Neural crest cell (in vitro differentiated cells): ENCODE measurements at places on chromosomes 3 and 15.

- no peak overlapping the region for H3K27ac ChIP-seq
- no peak for DNase-seq
- H3K4me3 ChIP-seq = no peak overlapping the region
- H3K4me1 ChIP-seq = no peaks in the 10 kb centered on the region
Measured at GRCh38 chr3:160677459-160677881, 510 bp downstream of the ARL14 start.

GRCh38 chr3:126478581-126479310 lies 3.1 kb upstream of the ZXDC start:
- H3K27me3 ChIP-seq = peaks cover 3% of the 10 kb centered on the region
- no peak for DNase-seq
- H3K4me1 ChIP-seq = peaks cover 18% of the 10 kb centered on the region
- no peak overlapping the region for H3K4me3 ChIP-seq
- no peak overlapping the region for H3K27ac ChIP-seq

DNA sequence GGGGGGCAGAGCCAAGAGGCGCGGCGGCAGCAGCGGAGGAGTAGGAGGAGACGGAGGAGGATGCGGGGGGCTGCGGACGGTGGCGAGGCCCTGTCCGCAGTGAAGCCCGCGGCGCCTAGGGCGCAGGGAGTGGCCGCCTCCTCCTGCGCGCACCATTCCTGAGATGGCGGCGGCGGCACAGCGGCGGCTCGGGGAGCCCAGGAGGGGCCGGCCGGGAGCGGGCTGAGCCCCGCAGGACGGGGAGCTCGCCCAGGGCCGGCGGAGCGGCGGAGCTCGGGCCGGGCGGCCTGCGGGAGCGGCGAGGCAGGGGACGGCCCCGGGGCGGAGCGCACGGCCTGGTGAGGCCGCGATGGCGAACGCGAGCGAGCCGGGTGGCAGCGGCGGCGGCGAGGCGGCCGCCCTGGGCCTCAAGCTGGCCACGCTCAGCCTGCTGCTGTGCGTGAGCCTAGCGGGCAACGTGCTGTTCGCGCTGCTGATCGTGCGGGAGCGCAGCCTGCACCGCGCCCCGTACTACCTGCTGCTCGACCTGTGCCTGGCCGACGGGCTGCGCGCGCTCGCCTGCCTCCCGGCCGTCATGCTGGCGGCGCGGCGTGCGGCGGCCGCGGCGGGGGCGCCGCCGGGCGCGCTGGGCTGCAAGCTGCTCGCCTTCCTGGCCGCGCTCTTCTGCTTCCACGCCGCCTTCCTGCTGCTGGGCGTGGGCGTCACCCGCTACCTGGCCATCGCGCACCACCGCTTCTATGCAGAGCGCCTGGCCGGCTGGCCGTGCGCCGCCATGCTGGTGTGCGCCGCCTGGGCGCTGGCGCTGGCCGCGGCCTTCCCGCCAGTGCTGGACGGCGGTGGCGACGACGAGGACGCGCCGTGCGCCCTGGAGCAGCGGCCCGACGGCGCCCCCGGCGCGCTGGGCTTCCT lies at the start of gene GPR27:
Gene GPR27 (plus strand): TSS at position 155 of the 909 bp plus-strand sequence. CDS start 195 bp downstream, at position 350.
- H3K36me3 ChIP-seq = peaks cover 4% of the 10 kb centered on the region
- H3K27me3 ChIP-seq = peaks cover 65% of the 10 kb centered on the region
- peak; percentile 25 for DNase-seq
- peaks cover 14% of the 10 kb centered on the region for H3K4me1 ChIP-seq

DNA sequence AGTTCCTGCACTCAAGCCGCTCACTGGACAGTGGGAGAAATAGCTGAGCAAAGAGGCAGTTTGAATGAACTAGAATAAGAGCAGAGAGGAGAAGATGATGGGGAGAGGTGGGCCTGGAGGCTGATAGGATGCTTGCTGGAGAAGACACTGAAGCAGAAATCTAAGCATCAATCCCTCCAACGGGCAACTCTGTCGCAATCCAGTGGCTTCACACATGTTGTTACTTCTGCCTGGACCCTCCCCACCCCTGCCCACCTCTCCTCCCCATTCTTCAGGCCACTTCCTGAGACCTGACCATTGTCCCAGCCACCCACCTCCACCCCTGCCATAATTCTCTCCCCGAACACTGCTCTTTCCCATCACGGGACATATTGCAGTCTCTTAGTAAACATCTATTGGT lies 76.0 kb downstream of the SRGAP3 start:
- H3K4me3 ChIP-seq = no peak overlapping the region
- H3K36me3 ChIP-seq = no peaks in the 10 kb centered on the region

DNA sequence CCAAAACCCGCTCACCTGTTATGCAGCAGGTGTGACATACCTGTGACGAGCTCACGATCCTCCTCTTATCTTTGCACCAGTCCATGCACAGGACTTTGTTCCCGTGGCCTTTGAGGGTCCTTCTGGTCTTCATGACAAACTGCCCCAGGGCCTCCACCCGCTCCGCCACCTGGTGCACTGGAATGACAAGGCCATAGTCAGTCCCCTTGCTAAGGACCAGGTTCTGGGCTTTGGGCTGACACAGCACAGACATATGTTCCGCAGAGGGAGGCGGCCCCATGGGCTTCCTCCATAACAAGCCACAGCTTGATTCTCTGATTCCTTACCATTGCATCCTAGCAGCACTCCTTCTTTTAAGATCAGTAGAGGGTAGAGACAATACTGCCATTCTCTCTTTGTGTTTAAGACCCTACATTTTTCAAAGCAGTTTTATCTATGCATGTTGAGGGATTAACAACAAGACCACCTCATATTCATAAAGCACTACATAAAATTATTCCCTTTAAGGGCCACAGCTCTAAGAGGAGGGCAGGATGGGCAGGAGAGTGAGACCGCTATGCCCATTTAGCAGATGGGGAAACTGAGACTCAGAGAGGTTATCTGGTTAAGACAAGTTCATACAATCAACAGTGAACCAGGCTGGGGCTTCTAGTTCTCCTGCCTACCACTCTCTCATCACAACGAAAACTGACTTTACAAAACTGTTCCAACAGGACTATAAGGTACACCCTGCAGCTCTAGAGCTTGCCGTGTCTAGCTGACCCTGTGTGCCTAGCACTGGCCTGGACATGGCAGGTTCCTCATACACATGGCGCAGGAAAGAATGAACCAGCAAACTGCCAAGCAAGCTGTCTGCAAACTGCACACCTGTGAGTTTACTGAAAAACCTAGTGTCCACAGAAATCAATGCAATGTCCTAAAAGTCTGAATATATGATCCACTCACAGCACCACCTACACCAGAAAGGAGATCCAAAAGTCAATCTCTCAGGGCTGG lies 37.0 kb downstream of the GNB5 start:
- H3K27me3 ChIP-seq = no peaks in the 10 kb centered on the region
- peak overlapping the region; percentile 81 for H3K27ac ChIP-seq
- no peak overlapping the region for H3K4me3 ChIP-seq
- DNase-seq = no peak
- H3K36me3 ChIP-seq = peaks cover 5% of the 10 kb centered on the region
- peaks cover 12% of the 10 kb centered on the region for H3K4me1 ChIP-seq
